ENCODE measurements at places on chromosomes 1 and 21. TPM values are rescaled to one million over a fixed set of nuclear protein-coding genes. Genes with fewer than 3 reads are reported as not detected.

The GPR37L1 gene
- not detected for total RNA-seq

The DNAJB4 gene
- 9.6 TPM for total RNA-seq

DNA sequence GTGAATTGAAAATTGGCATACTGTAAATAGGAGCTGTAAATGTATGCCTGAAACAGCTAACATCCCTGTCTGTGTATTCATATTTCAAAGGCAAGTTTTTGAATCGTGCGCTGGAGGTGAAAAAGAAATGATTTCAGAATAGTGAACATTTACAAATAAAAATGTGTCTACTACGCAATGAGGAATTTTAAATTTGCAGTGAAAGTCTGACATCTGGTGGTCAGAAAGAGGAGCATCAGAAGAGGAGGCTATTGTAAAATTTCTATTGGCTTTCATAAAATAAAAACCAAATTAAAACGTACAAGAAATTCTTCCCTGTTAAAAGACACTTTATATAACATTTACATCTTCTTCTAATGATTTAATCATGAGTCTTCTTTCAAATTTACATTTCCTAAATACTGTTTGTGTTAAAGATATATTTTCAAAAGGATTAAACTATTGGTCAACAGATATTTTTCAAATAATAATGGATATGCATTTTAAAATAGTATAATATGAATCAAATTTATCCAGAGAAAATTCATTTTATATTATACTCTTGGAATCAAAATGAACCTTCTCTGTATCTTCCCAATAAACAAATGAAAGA lies 113.7 kb upstream of the RRP15 start:
- H3K36me3 ChIP-seq: no peaks in the 10 kb centered on the region
- no peak overlapping the region for H3K27ac ChIP-seq
- peaks cover 37% of the 10 kb centered on the region for H3K27me3 ChIP-seq
- H3K4me3 ChIP-seq: no peak overlapping the region
- no peaks in the 10 kb centered on the region for H3K4me1 ChIP-seq

- H3K36me3 ChIP-seq: no peaks in the 10 kb centered on the region
- no peaks in the 10 kb centered on the region for H3K4me1 ChIP-seq
- DNase-seq: no peak
- H3K27ac ChIP-seq: no peak overlapping the region
These were observed 115.5 kb downstream of the NMNAT2 start for GRCh38 chr1:183302452-183303322.

- no peaks in the 10 kb centered on the region for H3K36me3 ChIP-seq
- no peak overlapping the region for H3K27ac ChIP-seq
- DNase-seq: no peak
- H3K4me3 ChIP-seq: no peak overlapping the region
- H3K27me3 ChIP-seq: no peaks in the 10 kb centered on the region
These were observed 185.9 kb downstream of the COQ8A start for GRCh38 chr1:227125929-227126545.
